ENCODE measurements at places on chromosomes 5 and 9.

DNA sequence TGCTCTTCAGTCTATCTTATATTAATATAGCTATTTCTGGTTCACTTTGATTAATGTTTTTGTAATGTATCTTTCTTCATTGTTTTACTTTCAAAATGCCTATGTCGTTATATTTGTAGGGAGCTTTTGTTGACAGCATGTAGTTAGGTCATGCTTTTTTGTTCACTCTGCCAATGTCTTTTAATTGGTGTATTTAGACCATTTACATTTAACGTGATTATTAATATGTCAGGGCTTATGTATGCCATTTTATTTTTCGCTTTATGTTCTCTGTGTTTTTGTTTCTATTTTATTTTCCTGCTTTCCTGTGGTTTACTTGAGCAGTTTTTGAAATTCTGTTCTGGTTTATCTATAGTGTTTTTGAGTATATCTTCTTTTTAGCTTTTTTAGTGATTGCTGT is 10.8 kb downstream of the GARIN3 start:
- no peak for DNase-seq

DNA sequence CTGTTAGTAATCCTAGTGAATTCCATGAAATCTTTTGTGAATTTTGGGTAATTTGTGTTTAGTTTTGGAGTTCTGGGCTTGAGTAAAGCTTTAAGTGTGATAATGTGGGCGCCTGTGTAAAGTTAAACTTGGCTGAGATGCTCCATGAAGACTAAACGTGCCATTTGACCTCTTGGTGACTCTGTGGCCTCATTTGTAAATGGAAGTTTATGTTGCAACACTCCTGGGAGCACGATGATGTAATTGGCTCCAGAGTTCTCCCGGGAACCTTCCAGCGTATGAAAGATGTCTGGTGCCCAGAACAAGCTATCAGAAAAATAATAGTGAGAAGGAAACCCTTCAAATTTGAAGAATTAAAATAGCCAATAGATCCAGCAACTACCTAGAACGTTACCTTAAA is 981.2 kb downstream of the TLE4 start:
- DNase-seq = no peak

DNA sequence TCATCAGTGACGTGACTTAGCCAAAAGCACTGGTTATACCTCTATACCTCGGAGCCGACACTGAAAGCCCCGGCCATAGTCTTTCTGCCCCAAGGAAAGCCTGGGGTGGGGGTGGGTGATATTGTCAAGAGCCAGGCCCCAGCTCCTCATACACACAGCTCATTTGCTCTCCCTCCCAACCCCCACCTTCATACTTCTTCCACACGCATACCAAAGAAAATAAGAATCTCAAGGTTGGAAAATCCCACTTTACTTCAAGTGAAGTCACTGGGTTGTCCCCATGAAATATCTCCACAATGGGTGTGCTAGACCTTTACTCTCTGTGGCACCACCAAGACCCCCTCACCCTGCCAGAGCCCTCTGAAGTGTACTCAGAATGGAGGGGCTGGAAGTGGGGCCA is 27.1 kb upstream of the MGAT1 start:
- no peak for DNase-seq

DNA sequence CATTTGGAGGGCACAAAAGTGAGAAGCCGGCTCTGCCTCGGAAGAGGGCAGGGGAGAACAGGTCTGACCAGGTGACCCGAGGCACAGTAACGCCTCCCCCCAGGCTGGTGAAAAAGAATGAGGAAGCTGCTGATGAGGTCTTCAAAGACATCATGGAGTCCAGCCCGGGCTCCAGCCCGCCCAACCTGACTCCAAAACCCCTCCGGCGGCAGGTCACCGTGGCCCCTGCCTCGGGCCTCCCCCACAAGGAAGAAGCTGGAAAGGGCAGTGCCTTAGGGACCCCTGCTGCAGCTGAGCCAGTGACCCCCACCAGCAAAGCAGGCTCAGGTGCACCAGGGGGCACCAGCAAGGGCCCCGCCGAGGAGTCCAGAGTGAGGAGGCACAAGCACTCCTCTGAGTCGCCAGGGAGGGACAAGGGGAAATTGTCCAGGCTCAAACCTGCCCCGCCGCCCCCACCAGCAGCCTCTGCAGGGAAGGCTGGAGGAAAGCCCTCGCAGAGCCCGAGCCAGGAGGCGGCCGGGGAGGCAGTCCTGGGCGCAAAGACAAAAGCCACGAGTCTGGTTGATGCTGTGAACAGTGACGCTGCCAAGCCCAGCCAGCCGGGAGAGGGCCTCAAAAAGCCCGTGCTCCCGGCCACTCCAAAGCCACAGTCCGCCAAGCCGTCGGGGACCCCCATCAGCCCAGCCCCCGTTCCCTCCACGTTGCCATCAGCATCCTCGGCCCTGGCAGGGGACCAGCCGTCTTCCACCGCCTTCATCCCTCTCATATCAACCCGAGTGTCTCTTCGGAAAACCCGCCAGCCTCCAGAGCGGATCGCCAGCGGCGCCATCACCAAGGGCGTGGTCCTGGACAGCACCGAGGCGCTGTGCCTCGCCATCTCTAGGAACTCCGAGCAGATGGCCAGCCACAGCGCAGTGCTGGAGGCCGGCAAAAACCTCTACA is 11.8 kb downstream of the QRFP start:
- no peak for DNase-seq

DNA sequence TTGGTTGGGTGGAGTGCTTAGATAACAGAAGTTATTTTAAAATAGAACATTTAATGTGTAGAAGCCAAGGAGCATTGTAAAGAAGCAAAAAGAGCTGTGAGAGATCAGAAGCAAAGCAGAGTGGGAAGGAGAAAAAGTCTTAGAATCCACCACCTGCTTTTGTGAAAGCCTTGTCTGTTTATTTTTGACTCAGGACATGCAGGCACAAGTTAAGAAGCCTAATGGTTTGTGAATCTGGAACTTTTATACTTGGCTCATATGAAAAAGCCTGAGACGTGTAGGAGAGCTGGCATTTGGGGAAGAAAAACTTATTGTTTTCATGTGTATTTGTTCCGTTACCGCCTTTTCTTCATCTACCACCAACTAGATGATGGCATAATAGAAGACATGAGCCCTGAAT is 38.5 kb upstream of the ITGA2 start:
- DNase-seq = no peak

DNA sequence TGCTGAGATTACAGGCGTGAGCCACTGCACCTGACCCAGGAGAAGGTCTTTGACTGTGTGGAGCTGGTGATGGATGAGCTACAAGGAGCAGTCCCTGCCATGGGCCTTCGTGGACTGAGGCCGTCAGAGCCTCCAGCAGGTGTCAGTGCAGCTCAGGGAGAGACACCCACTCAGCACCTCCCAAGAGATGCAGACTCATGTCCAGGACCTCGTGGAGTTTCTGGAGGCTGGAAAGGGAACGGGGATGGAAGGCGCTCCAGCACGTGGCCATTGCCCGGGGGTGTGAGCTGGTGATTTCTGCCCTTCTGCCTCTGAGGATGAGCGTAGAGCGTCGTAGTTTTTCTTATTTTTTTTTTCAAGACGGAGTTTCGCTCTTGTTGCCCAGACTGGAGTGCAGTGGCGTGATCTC is 9.5 kb downstream of the TOR4A start:
- DNase-seq = no peak

- DNase-seq = peak; percentile 27
These were observed 28.3 kb upstream of the TGFBR1 start for GRCh38 chr9:99076483-99077171.

DNA sequence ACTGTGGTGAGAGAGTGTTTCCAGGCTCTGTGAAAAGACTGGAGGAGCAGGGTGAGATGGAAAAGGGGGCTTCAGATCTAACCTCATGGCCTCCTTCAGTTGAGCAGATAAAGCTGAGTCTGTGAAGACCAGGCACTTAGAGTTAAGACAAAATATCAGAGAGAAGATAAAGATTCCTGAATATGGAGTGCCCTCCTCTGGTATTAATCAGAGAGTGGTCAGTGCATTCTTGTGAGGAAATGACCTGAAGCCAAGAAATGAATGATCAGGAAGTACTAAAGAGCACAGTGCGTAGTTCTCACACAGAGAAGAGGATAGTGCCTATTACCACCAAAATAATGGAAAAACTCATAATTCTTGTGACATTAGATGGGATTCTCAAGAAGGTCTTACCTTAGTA is 1417.0 kb upstream of the ACO1 start:
- no peak for DNase-seq

- no peak for DNase-seq
These were observed 91.3 kb downstream of the COMMD10 start for GRCh38 chr5:116176121-116176520.
